Stimulated activated CD4-positive, alpha-beta T cell treated with anti-CD3 and anti-CD28 coated beads, Interleukin-4, amount 100 ng/mL, for 48 hours (primary cell): ENCODE measurements at places on chromosomes 12 and 14.
A peak's percentile ranks its signal among the peaks of the same experiment; 100 is the strongest.

GRCh38 chr12:124992874-124993625 lies 395 bp upstream of the BRI3BP start:
- DNase-seq, result peak; percentile 73

DNA sequence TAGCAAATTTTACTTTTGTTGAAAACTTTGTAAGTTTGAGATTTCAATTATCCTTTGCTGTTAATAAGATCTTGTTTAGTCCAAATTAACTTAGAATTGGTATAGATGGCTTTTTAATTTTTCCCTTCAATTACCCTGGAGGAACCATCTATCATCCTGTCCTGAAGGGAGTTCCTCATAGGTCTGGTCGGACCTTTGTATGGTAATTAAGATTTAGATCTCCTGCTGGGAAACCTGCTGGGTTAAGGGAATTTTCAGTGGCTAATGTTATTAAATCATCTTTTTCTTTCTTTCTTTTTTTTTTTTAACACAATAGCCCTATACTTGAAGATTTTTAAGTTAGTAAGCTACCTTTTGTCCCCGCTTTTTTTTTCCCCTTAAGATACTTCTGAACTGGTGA lies 63.0 kb upstream of the PRMT8 start:
- DNase-seq, result no peak

- no peak for DNase-seq
These were observed 135.9 kb downstream of the C12orf75 start for GRCh38 chr12:105466231-105466900.

DNA sequence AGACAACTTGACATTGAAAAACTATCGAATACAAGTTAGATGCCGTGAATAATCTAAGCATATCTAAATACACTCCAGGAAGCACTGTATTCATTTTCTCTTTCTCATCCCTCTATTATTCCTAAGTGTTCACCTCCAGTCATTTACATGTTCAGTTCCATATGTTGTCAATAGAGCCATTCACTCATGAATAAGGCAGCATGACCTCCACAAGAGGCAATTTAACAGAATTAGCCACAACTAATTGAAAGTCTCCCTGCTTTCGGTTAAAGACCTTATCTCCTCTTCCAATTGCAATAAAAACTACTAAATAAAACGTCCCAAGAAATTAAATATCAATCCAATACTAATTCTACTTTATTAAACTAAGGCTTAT lies 1.8 kb downstream of the LRIG3 start:
- DNase-seq, result no peak

DNA sequence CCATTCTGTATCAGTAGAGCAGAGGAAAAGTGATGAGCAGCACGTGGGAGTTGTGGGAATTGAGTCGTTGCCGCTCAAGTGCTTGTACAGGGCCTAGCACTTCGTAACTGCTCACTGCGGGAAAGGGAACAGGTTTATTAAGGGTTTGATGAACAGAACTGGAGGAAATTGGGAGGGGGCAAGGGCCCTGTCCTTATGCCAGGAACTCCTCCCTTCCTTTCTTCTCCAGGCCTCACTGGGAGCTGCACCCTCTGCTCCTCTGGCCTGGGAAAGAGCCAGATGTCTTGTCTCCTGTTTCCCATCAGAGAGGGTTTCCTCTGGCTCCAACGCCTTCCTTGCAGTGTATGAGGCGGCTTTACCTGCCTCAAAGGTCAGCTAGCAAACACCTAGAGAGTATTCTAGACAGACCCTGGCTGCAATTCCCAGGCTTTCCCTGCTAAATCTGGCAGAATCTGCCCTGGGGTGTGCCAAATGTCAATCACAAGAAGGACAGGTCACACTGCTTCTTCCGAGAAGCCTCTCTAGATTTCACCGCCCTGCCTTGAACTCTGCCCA lies 78.4 kb downstream of the NTF3 start:
- DNase-seq, result no peak
